ENCODE measurements at places on chromosomes 2 and 18.

- no peak for DNase-seq
Measured at GRCh38 chr2:15517793-15518192, 43.3 kb downstream of the NBAS start.

DNA sequence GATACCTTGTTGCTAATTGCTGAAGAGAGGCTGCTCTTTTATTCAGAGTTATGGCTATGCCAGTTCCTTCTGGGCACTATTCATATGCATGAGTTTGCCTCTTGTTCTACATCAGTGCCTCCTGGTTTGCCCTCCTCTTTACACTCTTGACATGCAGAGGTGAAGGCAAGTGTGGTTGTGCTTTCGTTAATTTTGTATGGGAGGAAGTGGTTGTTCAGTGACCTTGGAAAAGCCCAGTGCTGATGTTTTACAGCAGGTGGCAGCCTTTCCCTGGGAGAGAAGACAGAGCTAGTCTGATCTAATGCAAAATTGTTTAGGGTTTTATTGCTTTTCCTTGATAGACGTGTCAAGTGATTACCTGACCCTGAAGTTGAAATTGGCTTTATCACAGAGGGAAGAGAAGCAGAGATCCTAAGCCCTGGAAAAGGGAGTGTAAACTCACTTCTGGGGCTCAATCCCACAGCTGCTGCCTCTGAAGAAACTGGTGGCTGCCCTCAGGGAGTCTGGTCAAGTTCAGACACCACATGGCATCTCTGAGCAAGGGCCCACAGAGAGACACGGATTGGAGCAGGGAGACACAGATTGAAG is 30.5 kb upstream of the VPS54 start:
- DNase-seq = peak; percentile 66

- no peak for DNase-seq
Measured at GRCh38 chr18:70078106-70078505, 127.4 kb downstream of the RTTN start.

GRCh38 chr2:218152777-218153176 is 14.0 kb downstream of the CXCR1 start:
- no peak for DNase-seq

DNA sequence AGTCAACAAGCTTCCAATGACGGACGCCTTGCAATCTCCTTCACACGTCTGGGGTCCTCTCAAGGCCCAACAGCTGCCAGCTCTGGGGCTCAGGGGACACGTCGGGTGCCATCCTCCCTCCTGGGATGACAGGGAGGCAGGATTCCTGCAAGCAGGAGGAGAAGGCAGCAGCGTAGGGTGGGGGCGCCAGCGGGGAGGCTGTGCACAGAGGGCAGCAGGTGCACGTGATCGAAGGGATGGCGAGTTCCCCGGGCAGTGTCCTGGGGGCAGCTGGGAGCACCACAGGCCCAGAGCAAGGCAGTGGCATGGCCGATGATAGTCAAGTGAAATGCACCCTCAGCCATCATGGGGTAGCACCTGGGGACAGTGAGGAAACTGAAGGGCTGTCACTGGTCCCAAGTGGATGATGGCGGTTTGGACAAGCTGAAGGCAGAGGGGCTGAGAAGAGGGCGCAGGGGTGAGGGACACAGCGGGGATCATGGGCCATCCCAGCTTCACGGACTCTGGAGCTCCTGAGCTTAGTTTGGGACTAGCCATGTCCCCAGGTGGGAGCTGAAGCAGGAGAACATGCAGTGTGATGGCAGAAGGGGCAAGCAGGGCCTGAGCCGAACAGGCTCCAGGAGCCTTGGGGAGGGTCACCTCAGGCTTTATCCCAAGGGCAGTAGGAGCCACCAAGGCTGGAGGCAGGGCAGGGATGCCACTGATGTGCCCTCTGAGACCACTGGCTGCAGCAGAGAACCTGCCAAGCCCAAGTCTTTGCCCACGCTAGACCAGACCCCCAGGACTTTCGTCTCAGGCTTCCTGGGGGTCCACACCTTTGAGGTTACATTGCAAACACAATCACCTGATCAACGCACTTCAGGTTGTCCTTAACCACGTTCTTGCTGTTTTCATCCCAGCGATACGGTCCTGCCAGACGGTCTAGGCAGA is 16.3 kb upstream of the SNED1 start:
- no peak for DNase-seq

- DNase-seq = no peak
Measured at GRCh38 chr2:195312662-195313061, 344.4 kb upstream of the SLC39A10 start.

DNA sequence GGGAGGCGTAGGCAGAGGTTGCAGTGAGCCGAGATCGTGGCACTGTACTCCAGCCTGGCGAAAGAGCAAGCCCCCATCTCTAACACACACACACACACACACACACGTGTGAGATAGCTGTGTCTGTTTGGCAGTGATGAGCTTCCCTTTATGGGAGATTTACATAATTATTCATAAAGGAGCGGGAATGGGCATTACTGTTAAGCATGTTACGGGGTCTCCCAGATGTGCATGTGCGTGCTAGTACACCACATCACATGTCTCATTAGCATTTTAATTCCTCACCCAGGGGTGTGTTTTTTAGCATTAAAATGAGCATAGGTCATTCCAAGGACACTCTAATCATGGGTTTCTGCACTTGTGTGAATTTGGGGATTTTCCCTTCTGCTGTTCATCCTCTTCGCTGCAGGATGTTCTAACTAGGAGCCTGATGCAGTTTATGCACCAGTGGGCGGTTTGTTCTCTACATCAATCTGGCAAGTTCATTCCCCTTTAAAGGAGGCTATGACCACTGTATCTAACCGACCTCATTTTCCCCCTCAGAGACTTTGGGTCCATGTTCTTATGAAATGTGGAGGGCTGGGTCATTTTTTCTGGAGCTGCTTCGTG is 1.0 kb upstream of the FAM178B start:
- DNase-seq = no peak

- peak; percentile 79 for DNase-seq
Measured at GRCh38 chr2:85418132-85419008, at the start of gene SH2D6. Gene SH2D6, plus strand, starts transcription at chr2:85418714. Its CDS starts 10,752 bp downstream, at chr2:85429466.

GRCh38 chr2:159797225-159797542 is 824 bp downstream of the CD302 start:
- DNase-seq = no peak

GRCh38 chr2:8355102-8355859 is 326.6 kb upstream of the ID2 start:
- DNase-seq = no peak

Data from T-helper 2 cell treated with Interferon-gamma antibody and Interleukin-4, amounts not matched to agents 5 μg/mL and 100 μg/mL, for 36 hours (primary cell).